ENCODE measurements at places on chromosomes 13 and 19. TPM values are rescaled to one million over a fixed set of nuclear protein-coding genes. Genes with fewer than 3 reads are reported as not detected.

Gene SIGLEC8
- polyA plus RNA-seq, result not detected

Gene NCAN
- 59.5 TPM for polyA plus RNA-seq

Gene SLITRK5
- 4.3 TPM for polyA plus RNA-seq

Gene IGFL2
- not detected for polyA plus RNA-seq

Gene KLK6
- polyA plus RNA-seq, result not detected

All from neural cell (in vitro differentiated cells).